ENCODE measurements at places on chromosomes 3 and 15.

DNA sequence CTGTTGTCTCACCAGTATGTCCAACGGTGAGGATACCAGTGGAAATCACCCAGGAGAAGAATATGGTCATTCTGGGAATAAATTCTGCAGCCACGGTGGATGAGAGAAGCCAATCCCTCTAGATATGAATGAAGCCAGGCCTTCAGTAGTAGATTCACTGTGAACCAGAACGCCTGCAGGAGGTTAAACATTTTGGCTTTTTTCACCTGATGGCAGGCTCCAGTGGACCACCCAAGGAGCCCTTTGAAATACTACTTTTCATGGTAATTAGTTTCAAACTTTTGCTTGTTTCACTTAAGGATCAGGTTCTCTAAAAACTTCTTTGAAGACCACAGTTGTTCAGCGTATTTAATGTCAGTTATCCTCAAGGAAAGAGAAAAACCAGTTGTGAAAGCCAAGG is 353.4 kb downstream of the RORA start:
- no peak for DNase-seq

DNA sequence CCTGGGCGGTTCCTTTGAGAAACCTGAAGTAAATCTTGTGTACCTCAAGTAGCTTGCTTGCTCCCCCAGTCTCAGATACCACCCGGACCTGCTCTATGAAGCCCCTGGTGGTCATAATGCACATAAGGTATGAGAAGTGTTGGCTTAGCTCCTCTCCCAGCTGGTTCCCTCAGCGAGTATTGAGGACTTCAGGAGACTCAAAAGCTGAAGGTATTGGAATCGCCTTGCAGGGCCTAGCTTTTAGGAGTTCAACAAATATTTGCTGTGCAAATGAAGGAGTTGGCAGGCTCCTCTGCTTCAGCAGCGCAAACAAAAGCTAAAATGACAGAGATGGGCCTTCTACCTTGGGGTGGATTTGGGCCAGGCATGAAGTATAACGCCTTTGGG is 1.7 kb downstream of the CMTM8 start:
- DNase-seq: no peak

DNA sequence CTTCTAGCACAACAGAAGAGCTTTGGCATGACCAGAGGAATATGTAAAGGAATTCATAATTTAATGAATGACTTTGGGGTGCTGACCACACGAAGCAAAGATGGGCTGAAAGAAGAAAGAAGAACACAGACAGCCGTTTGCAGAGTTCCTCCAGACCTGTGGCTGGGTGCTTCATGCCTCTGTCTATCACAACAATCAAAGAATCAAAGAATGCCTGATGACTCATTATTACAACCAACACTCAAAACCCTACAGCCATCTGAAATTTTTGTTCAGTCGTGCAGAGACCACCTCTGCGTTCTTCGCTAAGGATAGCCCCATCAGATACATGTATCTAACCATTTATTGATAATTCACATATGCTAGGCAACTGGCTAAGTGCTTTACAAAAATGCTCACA is 129.0 kb upstream of the PRICKLE2 start:
- DNase-seq: no peak

DNA sequence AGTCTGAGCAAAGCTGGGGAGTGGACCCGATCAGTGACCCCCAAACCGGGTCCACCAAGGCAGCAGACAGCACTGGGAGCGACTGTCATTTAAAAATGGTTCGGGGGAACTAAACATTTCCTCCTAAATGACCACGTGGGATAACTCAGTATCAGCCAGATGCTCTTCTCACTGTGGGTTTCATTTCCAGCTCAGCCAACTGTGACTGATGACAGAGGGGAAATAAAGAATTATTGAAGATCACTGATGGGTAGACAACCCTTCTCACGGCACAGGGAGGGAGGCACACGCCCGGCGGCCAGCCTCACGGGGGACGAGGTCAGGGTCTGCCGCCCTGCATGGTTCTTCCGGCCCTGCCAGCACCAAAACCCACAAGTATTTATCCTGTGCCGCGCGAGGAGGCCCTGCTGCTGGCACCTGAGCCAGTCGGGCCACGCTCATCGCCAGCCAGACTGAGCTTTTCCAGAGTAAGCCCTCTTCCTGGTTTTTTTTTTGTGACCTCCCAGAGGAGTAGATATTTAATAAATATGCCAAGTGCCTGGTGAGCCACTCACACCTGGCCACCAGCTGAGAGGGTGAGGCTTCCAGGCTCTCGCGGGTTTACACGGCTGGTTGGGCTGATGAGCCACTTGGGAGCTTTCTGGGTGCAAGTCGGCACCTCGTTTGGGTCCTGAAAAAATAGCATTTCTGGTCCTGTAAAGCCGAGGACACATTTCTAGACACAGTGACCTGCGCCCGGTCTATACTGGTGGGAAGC is 6.2 kb downstream of the MELTF start:
- DNase-seq: no peak

DNA sequence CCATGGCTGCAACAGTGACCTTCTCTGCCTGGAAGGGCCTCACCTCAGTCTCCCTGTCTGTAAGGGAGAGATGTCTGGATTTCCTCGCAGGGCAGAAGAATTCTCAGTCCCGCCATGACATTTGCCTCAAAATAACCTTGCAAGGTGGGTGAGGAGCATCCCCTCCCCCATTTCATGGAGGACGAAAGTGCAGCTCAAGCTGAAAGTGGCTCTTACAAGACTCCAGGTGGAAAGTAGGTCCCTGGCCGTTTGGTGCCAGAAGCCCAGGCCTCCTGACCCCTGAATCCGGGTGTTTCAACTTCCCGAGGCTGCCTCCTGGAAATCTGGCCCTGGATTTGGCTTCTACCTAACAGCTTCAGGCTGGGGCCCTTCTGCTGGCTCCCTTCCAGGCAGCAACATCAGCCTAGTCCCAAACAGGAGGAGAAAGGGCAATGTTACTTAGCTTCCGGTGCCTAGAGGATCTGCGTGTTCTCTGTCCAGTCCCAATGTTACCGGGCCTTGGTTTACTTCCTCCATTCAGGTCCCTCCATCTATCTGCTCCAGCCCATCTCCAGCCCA is 769 bp upstream of the CSPG4 start:
- DNase-seq: no peak

DNA sequence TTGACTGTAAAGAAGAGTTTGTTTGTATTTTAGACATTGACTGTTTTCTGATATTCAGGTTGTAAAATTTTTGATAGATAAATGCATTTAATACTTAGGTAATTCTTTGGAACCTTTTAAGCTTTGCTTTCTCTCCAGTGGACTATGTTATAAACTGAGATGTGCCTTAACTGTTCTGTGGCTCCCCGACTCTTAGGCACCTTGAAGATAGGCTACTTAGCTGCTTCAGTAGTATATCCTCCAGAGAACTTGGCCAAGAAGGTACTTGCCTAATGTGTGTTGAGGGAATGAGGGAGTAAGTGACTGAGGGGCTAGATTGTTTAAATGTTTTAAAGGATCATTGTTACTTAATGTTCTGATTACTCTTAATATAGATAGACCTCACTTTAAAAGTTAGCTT is 141.3 kb upstream of the LRRFIP2 start:
- DNase-seq: no peak

- no peak for DNase-seq
Observed at GRCh38 chr3:32398531-32398930, 6.9 kb downstream of the CMTM7 start.

DNA sequence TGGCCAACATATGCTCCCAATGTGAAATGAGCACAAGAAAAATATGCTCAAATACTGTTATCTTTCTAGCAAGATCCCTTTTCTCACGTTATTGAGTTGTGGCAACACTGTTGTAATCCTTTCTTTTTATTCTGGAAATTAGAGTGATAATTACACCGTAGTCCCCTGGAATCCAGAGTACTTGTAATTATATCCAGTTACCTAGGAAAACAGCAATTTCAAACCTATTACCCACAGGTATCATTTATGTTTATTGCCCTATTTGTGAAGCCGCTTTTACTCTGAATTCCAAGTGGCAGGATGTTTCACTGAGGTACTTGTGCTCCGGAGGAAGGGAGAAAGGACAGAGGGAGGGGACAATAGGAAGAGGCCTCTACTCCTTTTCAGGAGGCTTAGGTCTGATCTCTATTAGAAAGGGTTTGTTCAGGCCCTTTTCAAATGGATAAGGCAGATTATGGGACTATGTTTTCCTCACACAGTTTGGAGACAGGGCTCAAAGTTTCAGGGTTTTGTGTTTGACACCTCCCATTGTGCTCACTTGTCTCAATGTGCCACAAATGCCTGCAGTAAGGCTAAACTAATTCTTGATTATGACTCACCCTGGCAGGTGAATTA is 646.6 kb downstream of the TUSC7 start:
- no peak for DNase-seq

DNA sequence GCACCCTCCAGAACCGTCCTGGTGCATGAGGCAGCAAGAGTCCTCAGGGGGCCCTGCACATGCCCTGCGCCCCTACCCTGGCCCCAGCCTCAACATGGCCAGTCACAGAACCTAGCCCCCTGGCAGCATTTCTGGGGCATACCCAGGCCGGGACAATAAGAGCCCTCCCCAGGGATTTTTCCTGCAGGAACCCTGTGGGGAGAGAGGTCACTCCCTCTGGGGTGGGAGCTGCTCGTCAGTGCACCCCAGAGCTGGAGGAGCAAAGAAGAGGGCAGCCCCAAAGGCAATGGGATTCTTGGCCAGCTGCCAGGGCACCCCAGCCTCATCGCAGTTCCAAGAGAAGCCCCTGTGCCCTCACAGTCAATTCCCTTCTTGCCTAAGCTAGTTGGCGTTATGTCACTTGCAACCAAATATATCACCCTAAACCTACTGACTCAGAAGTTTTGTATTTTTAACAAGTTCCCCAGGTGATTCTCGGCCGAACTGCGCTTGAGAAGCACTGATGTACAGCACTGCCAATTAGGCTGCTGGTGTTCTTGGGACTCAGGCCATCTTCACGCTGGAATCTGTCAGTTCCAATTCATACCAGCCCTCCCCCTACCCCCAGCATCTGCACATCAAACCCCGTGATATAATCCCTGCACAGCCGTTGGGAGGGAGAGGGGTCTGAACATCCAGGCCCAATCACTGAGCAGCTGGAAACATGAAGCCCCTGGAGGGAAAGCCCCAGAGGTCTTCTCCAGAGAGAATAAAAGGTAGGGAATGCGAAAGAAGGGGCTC is 87.5 kb upstream of the PRR20G start:
- DNase-seq: no peak

DNA sequence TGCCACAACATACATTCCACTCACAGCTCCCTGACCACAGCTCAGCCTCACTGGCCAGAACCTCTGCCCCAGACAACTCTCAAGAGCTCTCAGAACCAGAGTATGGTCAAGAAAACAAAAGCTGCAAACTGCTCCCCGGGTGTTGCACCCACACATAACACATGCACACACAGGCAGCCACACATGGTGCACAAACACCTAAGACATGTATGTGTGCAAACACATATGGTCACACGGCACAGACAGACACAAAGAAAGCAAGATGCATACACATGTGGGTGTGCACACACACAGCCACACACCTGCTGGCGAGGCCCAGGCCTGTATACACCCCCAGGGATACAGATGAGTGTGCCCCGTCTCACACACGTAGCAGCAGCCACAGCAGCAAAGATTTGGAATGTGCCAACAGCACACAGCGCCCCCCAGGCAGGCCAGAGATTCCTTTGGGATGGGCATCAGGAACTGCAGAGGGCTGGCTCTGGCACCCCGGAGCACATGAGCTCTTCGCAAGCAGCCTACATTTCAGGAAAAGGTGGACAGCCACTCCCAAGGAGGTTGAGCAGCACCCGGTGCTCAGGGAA is 6.6 kb downstream of the KLF15 start:
- no peak for DNase-seq

DNA sequence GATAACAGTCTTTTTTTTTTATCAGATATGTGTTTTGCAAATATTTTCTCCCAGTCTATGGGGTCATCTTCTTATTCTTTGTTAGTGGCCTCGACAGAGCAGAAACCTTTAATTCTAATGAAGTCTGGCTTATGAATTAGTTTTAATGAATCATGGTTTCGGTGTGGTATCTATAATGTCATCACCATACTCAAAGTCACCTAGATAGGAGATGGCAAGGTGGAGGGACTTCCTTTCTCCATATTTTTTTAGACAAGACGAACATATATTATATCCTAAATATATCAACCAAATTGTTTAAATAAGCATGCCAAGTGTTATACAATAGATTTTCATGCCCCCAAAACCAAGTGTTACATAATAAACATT is 60.4 kb downstream of the CD200 start:
- DNase-seq: no peak

DNA sequence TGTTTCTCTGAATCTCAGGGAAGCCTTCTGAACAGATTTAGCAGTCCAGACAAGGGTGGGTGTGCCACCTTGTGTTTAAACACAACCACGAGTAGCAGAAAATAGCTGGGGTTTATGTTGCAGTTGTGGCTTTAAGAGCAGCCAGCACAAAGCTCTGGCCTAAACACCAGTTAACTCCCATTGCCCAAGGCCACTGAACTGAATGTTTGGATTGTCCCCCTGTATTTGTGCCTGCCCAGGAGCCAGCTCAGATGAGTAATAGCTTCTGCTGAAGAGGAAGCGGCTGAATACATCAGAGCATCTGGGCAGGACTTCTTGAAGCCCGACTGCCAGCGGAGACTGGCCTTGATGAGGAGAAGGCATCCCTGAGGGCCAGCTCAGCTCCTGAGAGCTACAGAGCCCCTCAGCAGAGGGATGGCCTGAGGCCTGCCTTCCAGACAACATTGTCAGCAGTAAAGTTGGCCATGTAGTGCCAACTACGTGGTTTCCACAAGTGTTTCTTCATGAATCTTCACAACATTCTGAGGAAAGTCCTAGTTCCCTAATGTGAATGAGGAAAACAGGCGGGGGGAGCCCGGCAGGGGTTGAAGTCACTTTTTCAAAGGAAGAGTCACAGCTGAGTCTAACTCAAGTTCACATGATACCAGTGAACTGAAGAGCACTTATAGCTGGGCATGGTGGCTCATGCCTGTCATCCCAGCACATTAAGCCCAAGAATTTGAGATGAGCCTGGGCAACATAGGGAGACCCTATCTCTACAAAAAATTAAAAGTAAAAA is 65.8 kb upstream of the ZBTB38 start:
- no peak for DNase-seq

DNA sequence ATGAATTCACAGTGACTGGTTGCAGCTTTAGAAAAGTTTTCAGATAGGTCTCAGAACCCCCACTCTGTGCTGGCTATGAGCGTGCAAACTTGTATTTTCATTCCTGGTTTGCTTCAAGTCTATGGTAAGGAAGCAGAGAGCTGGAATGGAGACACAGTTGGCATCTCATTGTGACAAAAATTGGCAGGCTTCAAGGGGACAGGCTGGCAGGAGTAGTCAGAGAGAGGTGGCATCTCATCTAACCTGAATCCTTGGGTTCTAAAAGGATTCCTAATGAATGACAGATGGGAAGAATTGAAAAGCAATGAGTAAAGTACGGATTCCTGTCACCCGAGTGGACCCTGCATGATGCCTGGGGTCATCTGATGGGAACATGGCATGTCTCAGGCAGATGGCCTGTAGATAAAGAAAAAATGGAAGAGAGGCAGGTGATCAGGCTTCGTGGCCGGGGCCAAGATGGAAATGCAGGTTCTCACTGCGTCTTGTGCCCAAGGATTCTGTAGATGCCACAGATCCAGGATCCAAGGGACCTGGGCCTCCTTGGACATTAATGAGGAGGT is 89.4 kb upstream of the ABHD17C start:
- no peak for DNase-seq

DNA sequence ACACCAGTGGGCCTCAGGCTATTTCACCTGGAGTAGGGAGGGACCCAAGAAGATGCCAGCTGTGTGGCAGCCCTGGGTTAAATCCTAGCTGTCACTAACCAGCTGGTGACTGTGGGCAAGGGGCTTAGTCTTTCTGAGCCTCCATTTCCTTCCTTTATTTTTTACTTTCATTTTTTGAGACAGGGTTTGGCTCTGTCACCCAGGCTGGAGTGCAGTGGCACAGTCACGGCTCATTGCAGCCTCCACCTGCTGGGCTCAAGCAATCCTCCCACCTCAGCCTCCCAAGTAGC is 108.0 kb upstream of the SMAD3 start:
- DNase-seq: no peak
